ENCODE measurements at places on chromosomes 6 and 20.

GRCh38 chr6:100232781-100233573 lies 231.7 kb downstream of the SIM1 start:
- no peak for DNase-seq

GRCh38 chr6:157660414-157660813 lies 162.6 kb upstream of the SNX9 start:
- DNase-seq = no peak

- DNase-seq = no peak
These were observed 116.1 kb upstream of the TRAF3IP2 start for GRCh38 chr6:111721753-111722154.

DNA sequence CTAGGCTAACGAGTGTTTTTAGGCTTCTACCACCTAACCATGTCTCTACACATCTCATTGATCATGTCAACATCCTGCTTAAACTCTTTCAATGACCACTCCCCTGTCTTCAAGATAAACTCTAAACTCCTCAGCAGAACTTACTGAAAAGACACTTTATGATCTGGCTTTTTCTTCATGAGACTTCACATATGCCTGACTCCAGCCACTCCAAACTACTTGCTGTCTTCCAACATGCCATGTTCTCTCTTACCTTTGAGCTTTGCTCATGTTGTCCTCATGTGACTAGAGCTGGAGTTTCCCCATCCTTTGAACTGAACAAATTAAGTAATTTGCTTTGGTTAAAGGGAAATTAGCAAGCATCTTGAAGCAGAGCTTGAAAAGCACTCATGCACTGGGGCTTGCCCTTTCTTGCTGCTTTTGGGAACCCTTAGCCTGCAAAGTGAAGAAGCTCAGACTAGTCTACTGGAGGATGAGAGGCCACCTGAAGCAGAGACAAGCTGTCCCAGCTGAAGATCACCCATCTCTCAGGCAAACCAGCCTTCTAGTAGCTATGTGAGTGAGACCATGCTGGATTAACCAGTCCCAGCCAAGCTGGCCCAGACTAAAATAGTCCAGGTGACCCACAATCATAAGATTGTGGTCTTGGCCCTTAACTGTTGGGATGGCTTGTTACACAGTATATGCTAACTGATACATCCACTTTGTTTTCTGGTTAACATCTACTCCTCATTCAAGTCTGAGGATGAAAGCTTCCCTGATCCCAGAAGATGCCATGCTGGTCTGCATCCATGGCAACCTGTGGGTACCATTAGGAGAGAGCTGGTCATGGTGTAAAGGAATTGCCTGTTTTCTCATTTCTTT lies 235.8 kb downstream of the GMPR start:
- DNase-seq = no peak

- DNase-seq = no peak
These were observed 381.8 kb downstream of the KIF16B start for GRCh38 chr20:16191496-16191895.
